ENCODE measurements at places on chromosomes 5 and 9. TPM values are rescaled to one million over a fixed set of nuclear protein-coding genes. Genes with fewer than 3 reads are reported as not detected.

ZNF354C gene
- 12.4 TPM for total RNA-seq

SPEF2 gene
- 6.9 TPM for total RNA-seq

DNA sequence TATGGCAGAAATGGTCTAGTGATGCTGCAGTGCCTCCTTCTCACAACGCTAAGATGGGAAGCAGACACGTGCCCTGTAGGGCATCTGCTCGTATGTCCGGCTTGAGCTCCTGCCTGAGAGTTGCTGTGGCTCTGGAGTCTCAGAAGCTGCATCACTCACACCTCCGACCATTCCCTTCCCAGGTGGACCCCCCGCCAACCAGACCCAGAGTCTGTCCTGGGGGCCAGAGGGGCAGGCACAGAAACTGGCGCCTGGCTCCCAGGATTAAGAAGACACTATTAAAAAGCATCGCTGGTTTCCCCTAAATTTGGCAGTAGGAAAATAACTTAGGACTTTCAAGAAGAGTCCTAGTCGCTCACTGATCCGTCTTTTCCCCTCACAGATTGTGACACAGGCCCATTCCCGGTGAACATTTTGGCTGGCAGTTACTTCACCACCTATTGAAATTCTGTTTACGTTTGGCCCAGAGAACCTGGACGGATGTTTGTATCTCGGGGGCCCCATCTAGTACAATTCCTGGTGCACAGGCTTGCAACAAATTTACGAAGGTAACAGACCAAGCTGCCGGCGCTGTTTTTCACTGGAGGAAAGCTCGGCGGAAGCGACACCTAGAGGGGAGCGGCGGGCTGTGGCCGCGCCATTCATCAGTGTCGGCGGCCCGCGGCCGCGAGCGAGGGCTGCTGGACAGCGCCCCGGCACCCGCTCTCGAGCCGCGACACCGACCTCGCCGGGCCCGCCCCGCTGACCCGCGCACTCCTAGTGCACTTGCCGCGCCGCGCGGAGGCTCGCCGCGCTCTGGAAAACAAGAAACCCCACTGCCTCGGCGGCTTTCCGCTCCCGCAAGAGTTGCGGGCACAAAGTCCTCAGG lies 1.6 kb downstream of the FSTL4 start:
- peaks cover 27% of the 10 kb centered on the region for H3K27me3 ChIP-seq
- H3K4me1 ChIP-seq: no peaks in the 10 kb centered on the region
- no peaks in the 10 kb centered on the region for H3K36me3 ChIP-seq
- DNase-seq: peak; percentile 47
- H3K27ac ChIP-seq: no peak overlapping the region

DNA sequence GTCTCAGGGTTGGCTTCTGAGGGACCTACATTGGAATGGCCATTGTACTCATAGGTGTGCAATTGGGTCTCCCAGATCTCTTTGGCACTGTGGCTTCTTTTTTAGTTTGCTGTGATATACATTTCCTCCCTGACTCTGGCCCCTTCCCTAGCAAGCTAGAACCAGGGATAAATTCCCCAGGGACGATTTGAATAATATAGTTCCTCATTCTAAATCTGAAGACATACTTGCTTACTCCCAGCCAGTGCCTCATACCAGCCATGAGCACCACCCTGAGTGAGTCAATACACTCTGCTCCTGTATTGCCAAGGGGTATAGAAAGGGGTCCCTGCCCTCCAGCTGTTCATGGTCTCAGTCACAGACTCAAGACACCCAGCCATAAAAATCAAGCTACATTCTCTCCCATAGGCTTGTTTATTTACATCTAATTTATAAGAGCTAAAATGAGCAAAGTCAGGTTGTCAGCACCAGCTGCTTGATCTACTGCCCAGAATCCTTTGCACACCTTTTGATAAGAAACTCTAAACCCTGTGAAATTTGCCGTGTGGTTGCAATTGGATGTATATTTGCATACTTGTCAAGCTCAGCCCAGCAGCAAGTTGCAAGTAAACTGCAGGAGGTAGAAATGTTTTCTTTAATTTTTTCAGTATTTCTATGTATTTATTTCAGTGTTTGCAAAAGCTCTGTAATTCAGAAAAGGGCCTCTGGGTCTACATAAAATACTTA lies 219.9 kb upstream of the IRX1 start:
- no peak for DNase-seq
- no peaks in the 10 kb centered on the region for H3K36me3 ChIP-seq
- no peaks in the 10 kb centered on the region for H3K4me1 ChIP-seq
- H3K27ac ChIP-seq: no peak overlapping the region

All from fibroblast of lung (primary cell).